ENCODE measurements at places on chromosomes 13 and 19. TPM values are rescaled to one million over a fixed set of nuclear protein-coding genes. Genes with fewer than 3 reads are reported as not detected.

DNA sequence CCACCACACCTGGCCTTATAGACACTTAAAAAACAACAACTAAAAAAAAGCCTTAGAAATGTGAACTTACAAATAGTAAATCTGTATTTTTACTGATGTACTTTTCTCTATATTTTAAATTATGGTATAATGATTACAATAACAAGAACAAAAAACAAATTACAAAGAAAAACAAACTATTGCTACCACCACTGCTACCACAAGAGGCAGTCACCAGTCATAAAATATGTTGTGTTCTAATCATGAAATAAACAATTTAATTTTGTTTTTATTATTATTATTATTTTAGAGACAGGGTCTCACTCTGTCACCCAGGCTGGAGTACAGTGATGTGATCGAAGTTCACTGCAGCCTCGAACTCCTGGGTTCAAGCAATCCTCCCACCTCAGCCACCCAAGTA, 72.2 kb downstream of the DIAPH3 start:
- no peak for DNase-seq

GRCh38 chr13:41681587-41681986, 224.2 kb downstream of the RGCC start:
- no peak for DNase-seq

- DNase-seq, result no peak
Measured at GRCh38 chr13:51191743-51192142, 30.5 kb upstream of the FAM124A start.

Gene EXOC3L2
- total RNA-seq, result 11.9 TPM

Gene LRRC4B
- total RNA-seq, result 4.6 TPM

DNA sequence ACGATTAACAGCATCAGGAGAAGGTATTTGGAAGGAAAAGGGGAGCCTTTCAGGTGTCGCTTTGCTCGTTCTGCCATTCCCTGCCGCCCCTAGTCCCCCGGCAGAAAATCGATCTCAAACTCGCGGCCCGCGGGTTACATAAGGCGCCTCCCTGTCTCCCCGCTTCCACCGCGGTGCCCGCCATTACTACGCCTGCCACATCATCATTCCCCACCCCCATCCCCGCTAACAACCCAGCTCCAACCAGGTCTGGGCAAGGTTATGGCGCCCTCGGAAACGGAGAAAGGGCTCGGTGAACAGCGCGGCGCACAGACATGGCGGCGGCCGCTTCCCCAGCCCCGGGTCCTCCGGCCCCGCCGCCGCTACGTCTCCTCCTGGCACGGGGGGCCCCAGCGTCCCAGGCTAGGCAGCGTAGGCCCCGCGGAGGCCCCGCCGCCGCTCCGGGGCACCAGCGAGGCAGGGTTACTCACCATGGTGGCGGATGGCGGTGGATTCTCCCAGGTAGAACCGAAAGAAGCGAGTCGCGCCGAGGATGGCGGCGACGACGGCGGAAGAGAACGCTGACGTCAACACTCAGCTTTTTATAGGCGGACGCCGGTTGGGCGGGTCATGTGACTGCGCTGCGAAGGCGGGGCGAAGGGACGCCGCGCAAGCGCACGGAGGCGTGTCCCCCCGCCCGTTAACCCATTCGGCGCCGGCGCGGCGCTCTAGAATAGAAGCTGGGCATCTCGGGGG, at the start of gene EEF2:
Gene EEF2, minus strand, starts transcription at position 556 of the 735 bp plus-strand sequence. Its CDS starts 83 bp downstream, at position 473.
- DNase-seq, result peak; percentile 93

Gene ASPDH
- not detected for total RNA-seq

DNA sequence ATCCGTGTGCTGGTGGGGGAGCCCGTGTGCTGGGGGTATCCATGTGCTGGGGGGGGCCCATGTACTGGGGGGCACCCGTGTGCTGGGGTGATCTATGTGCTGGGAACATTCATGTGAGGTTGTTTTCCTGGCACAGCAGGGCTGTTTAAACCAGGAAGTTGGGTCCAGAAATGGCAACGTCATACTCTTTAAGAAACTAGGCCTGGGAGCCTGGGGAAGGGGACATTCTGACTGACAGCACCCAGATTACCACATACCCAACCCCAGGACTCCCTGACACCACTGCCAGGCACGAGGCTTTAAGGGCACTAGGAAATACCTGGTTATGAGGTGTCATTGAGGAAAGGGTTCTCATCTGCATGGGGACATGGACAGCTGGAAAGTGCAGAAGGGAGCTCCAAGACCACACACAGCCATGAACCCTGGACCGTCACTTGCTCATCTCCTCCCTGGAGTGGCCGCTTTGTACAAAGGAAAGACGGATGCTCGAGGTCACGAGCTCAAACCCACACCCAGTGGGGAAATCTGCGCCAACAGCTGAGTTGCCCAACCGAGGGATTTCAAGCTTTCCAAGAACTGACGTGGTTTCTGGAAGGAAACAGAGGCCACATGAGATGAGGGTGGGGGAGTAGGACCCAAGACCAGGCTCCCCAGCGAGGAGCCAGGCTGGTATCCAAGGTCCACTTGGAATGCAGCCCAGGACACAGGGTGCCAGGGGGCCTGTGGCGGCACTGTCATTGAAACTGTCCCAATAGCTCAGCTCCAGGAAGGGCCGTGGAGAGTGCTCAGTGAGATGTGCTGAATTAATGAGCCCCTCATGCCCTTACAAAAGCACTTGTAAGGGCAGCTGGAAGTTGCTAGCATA, 40.9 kb downstream of the RAB20 start:
- DNase-seq, result peak; percentile 89

GRCh38 chr19:46928951-46929350, 68.2 kb downstream of the ARHGAP35 start:
- no peak for DNase-seq

Gene ZNF776
- total RNA-seq, result 15.1 TPM

DNA sequence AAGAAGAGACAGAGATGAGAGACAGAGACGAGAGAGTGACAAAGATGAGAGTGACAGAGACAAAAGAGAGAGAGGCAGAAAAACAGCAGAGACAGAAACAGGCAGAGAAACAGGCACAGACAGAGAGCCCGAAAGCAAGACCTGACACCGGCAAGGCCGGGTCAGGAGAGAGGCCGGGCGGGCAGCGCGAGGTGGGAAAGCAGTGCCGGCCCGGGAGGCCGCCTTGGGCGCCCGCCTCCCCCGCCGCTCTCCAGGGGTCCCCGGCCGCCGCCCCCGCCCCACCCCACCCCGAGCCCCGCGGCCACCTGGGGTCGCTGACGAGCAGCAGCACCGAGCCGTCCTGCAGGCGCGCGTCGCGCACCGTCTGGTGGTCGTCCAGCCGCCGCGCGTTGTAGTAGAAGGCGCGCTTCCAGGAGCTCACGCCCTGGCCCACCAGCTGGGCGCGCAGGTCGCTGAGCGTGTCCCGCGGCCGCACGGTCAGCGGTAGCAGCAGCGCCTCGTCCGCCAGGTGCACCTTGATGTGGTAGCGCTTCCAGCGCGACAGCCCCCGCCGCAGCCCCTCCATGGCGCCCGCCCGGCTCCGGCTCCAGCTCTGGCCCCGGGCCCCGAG, at the start of gene TINCR:
Gene TINCR, minus strand, starts transcription at position 594 of the 610 bp plus-strand sequence.
- DNase-seq, result no peak

GRCh38 chr13:79581870-79582315, 100.9 kb downstream of the NDFIP2 start:
- no peak for DNase-seq

- DNase-seq, result no peak
Measured at GRCh38 chr19:43726736-43727592, 11.1 kb downstream of the IRGC start.

- no peak for DNase-seq
Measured at GRCh38 chr13:49315036-49315565, 67.4 kb downstream of the CDADC1 start.

DNA sequence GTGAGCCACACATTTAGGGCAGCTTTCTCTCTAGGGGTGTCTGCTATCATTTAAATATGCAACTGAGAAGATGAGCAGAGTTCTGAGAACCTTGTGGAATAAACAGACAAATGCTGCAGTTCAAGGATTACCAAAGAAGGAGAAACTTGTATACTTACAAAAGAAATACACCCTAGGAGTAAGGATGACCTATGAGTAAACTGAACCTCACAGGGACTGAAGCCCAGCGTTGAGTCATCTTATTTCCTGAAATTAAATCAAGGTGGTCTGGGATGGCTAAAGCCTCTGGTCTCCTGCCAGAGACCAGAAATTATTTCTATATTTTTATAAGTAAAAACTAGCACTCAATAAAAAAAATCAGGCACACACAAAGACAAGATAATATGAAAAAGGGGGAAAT, 40.1 kb downstream of the FAM216B start:
- DNase-seq, result no peak

Gene ZNF607
- 7.5 TPM for total RNA-seq

- no peak for DNase-seq
Measured at GRCh38 chr13:72523593-72523992, 203.8 kb downstream of the MZT1 start.

Gene MBD3L3
- not detected for total RNA-seq

All from upper lobe of right lung (tissue), 1 donor.